Posterior cingulate gyrus (tissue), 11 donors: ENCODE measurements at places on chromosomes 3 and 15.

- DNase-seq = no peak
Observed at GRCh38 chr15:96807361-96807760, 476.9 kb downstream of the NR2F2 start.

GRCh38 chr3:27356976-27357375 is 12.2 kb downstream of the NEK10 start:
- DNase-seq = no peak

- DNase-seq = no peak
Observed at GRCh38 chr3:117750674-117751269, 1041.2 kb downstream of the TUSC7 start.

DNA sequence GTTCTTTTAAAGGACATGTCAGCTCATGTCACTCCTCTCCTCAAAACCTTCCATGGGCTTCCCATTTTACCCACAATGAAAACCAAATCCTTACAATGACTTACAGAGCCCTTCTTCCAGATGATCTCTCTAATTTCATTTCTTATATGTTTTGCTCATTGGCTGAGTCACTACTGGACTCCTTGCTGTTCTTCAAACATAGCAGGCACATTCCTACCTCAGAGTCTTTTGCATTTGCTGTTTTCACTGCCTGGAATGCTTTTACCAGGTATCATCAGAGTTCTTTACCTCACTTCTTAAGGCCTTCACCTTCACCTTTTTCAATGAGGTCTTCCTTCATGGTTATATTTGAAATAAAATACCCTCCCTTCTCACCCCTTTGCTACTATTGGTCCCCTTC is 57.3 kb downstream of the NECTIN3 start:
- DNase-seq = no peak

- DNase-seq = peak; percentile 85
Observed at GRCh38 chr3:121330118-121330517, 215.7 kb downstream of the POLQ start.

GRCh38 chr3:55454611-55455010 is 32.5 kb downstream of the WNT5A start:
- no peak for DNase-seq

DNA sequence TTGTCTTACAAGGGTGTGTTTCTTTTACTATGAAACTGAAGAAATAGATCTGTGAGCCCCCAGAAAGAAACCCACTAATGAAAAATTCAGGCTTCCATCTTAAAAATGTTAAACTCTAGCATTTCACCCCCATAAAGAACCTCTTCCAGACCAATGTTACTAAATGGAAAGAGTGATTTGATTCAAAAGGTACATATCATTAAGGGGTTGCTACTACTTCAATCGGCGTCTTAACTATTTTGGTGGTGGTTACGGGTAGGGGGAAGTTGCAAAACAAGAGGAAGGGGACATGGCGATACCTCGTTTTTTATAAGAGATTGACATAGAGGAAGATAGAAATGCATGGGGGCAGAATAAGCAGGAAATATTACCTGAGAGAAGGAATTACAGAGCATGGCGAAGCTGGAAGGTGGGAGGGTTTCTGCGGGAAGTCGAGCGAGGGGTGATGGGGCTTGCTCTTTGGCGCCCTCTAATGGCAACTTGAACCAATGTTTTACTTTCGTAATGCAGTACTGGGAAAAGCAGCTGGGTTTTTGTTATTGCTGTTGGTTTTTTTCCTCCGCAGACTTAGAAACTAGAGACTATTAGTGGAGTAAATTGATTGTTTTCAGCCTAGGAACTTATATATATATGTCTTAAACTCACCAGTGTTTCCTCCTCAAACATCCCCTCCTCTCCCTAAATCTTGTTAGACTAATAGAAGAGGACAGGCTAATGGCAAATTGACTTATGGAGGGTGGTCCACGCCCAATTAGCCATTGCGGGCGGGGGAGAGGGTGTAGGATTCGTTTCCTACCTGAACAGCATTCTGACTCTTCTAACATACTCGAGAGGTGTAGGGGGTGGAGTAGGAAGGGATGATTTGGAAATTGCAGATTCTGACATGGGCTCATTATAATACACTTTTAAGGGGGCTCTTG is 11.3 kb upstream of the SOX2 start:
- DNase-seq = peak; percentile 86
